ENCODE measurements at places on chromosomes 4 and X. TPM values are rescaled to one million over a fixed set of nuclear protein-coding genes. Genes with fewer than 3 reads are reported as not detected.
A peak's percentile ranks its signal among the peaks of the same experiment; 100 is the strongest.

DNA sequence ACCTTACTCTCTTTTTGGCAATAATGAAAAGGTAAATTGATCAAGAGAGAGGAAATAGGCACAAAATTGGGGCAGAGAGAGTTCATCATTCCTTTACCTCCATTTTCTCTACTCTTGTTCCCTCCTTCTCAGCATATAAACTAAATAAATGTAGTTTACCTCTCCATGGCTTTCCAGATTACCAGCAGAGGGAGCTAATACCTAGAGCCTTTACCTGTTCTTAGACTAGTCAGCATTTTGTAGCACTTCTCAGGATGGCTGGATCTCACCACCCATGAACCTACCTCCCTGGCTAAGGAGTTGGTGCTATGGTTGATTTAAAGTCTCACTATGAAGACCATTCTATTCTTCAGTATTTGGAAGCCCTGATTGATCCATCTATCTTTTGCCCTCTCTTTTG, 15.7 kb downstream of the OFD1 start:
- peak; percentile 40 for DNase-seq
- no peak overlapping the region for H3K27ac ChIP-seq
- no peak overlapping the region for H3K4me3 ChIP-seq
- H3K4me1 ChIP-seq = no peaks in the 10 kb centered on the region
- H3K36me3 ChIP-seq = peaks cover 43% of the 10 kb centered on the region

Gene SLC26A1
- 0.77 TPM for total RNA-seq

Gene OTUD6A
- not detected for total RNA-seq

Gene SOD3
- 23.2 TPM for total RNA-seq

GRCh38 chrX:96703816-96704215, 19.2 kb downstream of the DIAPH2 start:
- no peaks in the 10 kb centered on the region for H3K27me3 ChIP-seq
- H3K36me3 ChIP-seq = no peaks in the 10 kb centered on the region
- no peak overlapping the region for H3K27ac ChIP-seq
- DNase-seq = no peak
- no peaks in the 10 kb centered on the region for H3K4me1 ChIP-seq
- H3K4me3 ChIP-seq = no peak overlapping the region

DNA sequence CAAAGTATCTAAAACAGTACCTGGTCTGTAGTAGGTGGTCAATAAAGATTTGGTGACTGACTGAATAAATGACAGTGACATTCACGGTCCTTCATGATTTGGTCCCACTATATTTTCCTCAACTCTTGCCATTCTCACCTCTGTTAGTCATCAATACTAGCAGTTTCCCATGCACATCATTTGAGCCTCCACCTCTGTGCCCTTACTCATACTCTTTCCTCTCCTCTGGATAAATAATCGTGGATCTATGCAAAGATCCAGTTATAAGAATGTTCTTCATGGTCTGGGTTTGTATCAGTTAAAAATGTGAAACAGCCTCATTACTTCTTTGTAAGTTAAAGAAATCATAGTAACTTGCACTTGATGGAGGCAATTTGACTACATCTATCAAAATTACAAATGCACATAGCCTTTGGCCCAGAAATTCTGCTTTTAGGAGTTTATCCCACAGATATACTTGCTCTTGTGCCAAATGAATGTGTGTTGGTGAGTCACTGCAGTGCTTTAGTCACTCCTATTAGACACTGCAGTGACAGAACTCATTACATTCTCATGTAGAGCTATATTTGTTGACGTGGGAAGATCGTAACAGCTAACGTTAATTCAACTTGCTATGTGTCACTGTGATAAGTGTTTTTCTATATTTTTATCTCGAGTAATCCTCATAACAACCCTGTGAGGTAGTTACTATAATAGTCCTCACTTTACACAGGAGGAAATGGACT, 121.9 kb upstream of the SMIM10 start:
- DNase-seq = no peak
- H3K36me3 ChIP-seq = no peaks in the 10 kb centered on the region
- no peak overlapping the region for H3K4me3 ChIP-seq

DNA sequence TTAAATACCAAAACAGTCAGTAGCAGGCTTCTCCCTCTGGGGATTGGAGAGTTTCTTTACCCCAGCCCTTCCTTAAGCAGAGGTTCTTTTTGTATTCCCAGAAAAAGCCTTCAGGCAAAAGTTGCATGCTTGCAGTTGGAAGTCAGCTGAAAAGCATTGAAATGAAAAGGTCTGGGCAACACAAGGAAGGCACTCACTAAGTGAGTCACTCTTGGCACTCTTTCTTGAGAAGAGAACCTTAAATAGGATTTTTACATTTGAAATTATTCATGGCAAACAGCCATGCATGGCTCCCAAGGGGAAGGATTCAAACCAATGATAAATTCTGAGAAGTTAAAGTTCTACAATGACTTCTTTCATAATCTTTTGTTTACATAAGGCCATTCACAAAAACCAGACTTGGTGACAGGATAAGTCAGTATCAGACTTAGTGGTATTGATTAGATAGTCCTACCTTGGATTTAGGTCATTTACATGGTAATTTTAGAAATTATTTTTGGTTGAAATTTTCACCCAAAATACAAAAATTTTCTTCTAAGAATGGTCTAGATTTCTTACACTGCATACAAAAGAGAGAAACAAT, 2068.9 kb downstream of the PCDH7 start:
- no peak overlapping the region for H3K4me3 ChIP-seq
- DNase-seq = no peak
- no peaks in the 10 kb centered on the region for H3K27me3 ChIP-seq
- no peaks in the 10 kb centered on the region for H3K36me3 ChIP-seq
- H3K4me1 ChIP-seq = peaks cover 7% of the 10 kb centered on the region

Gene PRICKLE3
- 16.5 TPM for total RNA-seq

DNA sequence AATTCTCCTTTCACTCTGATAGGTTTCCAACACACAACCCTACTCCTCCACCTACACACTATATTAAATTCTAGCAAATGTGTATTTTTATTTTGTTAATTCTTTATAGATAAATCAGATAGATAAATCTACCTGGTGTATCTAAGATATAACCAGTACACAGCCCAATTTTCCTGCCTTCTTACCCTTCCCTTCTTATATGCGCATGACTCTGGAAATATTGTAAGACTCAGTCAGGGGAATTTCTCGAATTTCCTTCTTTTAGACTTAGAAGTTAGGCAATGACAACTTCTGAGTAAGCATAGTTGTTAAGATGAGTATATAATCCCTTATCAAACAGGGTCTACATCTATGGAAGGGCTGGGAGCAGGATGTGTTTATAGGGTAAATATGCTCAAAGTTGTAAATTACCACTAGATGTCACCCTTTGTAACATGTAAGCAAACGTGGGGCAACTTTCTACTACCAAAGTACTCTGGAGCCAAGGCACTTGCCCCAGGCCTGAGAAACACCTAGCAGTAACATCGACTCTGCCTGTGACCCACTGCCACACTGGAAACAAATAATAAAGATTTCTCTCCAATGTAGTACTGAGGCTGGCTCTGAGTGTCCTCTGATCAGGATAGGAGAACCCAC, 444.7 kb downstream of the IQCM start:
- DNase-seq = peak; percentile 73
- no peaks in the 10 kb centered on the region for H3K36me3 ChIP-seq
- no peaks in the 10 kb centered on the region for H3K27me3 ChIP-seq
- no peak overlapping the region for H3K4me3 ChIP-seq
- H3K27ac ChIP-seq = no peak overlapping the region
- H3K4me1 ChIP-seq = no peaks in the 10 kb centered on the region
